ENCODE measurements at places on chromosomes 16 and 17.

DNA sequence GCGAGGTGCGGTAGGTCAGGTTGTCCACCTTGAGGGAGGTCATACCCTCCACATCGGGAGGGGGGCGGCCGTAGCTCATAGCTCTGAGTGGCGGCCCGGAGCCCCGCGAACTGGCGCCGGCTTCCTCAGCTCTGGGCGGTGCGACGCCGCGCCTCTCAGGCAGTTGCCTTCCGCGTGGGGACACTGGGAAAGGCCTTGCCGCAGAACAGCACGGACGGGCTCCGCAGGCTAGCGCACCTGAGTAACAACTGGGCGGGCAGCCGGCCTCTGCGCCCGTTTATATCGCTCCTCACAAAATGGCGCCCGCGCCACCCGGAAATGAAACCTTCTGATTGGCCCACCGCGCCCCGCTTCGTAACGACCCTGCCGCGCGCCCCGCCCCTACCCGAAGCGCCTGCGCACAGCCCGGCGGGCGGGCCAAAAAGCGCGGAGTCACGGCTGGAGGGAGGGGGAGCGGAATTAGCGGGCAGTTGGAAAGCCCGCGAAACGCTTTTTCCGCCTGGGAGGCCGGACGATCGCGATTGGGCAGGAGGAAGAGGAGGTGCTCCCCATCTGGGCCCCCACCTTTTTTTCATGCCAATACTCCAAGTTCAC, at the start of gene SRSF2:
Gene SRSF2 (minus strand): TSS at position 250 of the 594 bp plus-strand sequence. CDS start 171 bp downstream, at position 79.
- DNase-seq = peak; percentile 99

GRCh38 chr16:17416461-17417311, 54.1 kb downstream of the XYLT1 start:
- DNase-seq = peak; percentile 58

- no peak for DNase-seq
Observed at GRCh38 chr17:67324330-67324729, 42.0 kb downstream of the PSMD12 start.

DNA sequence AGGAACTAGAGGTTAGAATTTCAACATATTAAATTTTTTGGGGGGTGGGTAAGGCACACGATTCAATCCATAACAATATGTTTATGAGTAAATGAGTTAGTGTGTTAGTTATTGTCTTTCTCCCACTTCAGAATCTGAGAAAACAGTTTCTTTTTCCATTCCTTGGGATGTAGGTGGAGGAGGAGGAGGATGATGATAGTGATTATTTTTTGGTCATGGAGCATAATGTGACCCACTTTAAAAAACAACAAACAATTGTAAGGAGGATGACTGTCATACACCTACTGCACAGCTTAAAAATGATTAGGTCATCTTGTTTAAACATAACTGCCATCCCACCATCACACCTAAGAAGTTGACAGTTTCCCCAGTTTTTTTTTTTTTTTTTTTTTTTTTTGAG, 148.7 kb downstream of the CDRT15L2 start:
- no peak for DNase-seq

DNA sequence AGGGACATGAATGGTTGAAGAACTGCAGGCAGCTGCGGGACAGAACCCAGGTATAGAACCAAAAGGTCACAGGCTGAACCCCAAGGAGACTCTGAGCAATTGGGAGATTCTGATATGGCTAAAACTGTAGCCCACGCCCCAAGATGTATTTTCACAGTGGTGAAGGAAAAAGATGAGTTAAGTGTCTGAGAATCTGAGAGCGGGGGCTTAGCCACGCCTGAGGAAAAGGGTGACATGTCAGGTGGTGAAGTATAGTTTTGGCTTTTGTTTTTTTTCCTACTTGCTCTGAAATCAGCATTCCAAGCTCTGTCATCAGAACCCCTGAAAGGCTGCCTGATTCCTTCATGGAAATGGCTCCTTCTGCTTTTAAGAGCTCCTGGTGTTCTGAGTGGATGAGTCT, 73.3 kb downstream of the AKAP1 start:
- no peak for DNase-seq

- no peak for DNase-seq
Observed at GRCh38 chr17:9217151-9218056, 196.1 kb downstream of the NTN1 start.

DNA sequence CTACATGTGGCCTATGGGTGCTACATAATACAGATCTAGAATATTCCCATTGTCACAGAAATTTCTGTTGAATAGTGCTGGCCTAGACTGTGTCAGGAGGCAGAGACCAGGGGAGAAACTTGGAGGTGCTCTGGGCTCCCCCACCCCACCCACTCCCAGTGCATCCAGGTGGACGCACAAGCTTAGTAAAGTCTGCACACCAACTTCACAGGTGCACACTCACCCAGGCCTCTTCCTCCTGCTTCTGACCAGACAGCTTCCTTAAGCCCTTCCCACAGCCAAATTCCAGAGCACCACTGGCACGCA, 7.6 kb upstream of the CNP start:
- no peak for DNase-seq

- no peak for DNase-seq
Observed at GRCh38 chr16:3223913-3224515, 10.9 kb downstream of the ZNF200 start.

- DNase-seq = no peak
Observed at GRCh38 chr16:2333772-2334379, 6.7 kb downstream of the ABCA3 start.

DNA sequence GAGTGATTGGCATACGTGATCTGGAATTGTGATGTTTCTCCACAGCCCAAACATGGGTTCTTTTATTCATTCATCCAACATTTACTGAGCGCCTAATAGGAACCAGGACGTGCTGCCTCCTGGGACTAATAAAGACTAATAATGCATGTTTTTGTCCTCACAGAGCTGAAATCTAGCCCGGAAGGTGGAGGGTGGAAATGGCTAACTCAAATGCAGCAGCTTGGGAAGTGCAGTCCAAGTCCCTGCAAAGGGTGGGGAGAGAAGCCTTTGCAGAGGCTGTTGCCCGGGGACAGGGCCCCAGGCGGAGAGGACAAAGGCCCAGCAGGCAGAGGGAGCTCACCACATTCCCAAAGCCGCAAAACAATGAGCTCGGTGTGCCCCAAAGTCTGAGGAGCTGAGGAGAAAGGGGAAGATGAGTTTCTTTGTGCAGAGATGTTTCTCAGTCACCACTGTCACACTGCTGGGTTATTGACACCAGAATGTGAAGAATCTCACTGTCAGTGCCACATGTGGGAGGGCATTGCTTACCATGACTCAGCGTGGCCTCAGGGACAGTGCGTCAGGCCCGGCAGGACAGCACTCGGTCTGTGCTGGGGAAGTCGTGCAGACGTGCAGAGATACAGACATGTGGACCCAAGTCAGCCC, 118.2 kb upstream of the CHMP6 start:
- no peak for DNase-seq

DNA sequence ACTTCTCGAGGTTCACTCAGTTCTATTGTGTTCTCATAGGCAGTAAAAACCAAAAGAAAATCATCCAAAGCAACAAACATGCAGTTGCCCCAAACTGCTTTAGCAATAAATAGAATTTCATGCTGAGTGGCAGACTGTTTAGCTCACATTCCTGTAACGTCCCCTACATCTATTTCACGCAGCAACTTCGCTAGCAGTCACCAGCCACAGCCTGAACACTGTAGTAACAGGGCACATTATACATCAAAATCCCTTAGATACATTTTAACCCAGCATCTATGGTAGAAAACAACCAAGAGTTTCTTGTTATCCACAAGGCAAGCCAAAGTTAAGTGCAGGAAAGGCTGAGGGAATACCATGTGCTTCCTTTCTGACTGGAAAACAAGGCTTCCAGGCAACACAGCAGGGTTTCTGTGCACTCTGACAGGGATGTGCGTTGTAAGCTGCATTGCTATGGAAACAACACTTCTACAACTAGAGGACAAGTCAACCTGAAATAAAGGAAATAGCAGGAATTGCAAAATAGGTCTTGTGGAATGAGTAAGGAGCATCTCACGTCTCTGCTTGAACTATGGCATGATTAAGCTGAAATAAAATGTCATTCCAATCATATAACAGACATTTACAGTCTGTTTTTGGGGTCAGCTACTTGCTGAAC, 55.4 kb downstream of the CFDP1 start:
- no peak for DNase-seq

DNA sequence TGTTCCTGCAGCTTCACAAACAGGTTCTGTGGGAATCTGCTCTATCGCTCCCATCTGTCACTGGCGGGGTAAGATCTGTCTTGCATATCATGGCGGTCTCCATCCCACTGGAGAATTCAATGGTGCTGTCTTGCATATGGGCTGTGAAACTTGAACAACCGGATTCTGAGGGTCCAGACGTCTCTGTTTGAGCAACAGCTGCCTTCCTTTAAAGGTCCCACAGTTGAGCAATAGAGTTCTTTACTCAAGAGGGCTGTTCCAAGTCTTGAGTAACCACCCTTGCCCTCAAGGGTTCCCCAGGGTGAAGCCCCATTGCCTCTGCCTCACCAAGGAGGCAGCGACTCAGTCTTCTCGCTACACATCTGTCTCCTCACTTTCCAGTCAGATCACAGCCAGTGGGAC, 50.8 kb downstream of the ZFHX3 start:
- DNase-seq = no peak

- no peak for DNase-seq
Observed at GRCh38 chr16:20353379-20353778, 864 bp upstream of the UMOD start.

DNA sequence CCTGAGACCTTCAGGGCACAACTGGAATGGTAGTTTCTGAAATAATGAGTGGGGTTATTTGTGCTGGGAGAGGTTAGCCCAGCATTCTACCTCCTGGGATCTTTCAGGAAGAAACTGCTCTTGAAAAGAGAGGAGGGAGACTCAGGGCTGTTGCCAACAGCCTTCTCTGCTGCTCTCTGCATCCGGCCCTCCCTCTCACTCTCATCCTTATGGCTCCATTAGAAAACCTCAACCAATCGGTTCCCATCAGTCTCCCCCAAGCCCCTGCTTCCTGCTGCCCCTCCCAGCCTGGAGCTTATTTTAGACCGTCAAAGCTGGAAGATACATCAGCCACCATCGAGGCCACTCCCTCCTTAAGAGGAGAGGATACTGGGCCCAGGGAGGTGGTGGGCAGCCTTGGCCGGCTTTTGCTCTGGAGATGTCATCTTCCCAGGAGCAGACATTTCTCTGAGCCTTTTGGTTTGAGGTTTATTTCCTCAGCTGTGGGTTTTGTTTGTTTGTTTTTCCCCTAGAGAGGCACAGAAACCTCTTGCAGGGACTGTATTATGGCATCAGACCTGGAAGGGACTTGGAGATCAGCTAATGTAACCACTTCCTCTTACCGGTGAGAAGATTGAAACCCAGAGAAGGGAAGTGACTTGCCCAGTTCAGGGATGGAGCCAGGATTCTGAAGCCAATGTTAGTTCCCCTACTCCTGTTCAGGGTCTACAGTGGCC, 2.7 kb downstream of the MPRIP start:
- no peak for DNase-seq

DNA sequence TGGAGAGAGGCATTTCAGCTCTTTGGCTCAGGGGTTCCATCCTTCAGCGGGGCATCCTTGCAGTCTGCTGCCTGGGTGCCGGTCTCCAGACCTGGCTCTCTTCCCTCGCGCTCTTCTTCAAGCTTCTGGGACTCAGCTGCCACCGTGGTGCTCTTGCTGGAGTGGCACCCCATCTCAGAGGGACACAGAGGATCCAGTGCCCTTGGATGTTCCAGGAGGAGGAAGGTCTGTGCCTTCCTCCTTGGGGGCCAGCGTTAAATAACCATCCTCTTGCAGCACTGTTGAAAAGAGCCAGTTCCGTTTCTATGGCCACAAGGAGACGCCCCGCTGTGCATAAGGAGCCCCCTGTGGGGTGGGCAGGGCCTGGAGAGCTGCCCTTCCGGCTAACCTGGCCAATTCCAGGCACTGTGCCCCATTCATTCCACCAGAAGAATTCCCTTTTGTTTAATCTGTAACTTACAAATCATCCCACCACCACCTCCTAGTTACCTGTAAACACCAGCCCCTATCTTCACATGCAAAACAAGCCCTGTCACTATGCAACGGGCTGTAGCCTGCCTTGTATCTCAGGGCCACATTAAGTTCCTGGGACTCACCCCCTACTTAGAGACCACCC, 8.6 kb downstream of the CHD9NB start:
- no peak for DNase-seq

GRCh38 chr16:12417815-12418211, 385.9 kb downstream of the CPPED1 start:
- no peak for DNase-seq

DNA sequence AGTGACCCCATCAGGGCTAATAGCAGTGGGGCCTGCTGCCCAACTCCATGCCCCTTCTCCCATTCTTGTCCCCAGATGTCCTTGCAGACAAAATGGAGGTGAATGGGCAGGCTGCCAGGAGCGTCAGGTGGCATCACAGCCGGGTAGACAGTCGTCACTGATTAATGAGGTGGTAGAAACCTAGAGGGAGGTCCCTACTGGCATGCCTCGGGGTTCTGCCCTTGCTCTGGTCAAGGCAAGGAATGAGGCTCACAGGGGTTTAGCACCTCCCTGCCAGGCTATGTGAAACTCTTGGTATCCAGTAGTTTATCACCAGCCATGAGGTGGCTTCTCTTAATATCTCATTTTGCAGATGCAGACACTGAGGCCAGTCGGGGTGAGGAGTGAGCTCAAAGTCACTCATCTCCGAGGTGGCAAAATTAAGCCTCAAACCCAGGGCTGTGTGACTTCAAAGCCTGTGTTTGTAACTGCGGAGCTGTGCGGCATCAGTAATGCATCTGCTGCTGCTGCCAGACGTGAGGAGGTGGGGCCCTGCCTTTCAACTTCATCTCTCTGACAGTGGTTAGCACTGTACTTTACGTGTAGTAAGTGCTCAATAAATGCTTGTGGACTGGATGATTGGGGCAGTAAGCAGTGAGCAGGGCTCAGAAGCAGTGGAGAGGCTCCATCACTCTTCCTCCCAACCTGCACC, 21.3 kb downstream of the RAI1 start:
- DNase-seq = no peak

GRCh38 chr16:13939821-13940220, 19.9 kb downstream of the ERCC4 start:
- no peak for DNase-seq

DNA sequence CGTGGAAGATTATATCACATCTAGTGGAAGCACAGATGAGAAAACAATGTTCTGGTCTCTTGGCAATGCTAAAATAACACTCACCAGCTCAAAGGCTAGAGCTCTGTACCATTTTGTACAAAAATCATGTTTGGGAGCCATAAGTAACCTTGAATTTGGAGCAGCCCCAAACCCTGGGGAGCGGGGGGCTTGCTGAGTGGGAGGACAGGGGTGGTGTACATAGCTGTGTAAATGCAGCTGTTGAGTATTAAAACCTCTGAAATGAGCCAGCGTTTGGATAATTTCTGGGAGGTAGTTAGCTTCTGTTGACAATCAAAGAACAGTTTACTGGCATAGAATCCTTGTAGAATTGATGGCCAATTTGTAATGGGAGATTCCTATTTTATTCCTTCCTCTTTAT, 4.3 kb downstream of the MYH8 start:
- no peak for DNase-seq

- DNase-seq = no peak
Observed at GRCh38 chr17:81244358-81245023, 5.4 kb downstream of the NDUFAF8 start.

- DNase-seq = no peak
Observed at GRCh38 chr17:27386206-27387075, 69.8 kb upstream of the KSR1 start.

- DNase-seq = no peak
Observed at GRCh38 chr17:62725791-62726249, 82.3 kb downstream of the MARCHF10 start.
